ENCODE measurements at places on chromosomes 6 and 20.

- DNase-seq: no peak
These were observed 198.7 kb downstream of the TFAP2C start for GRCh38 chr20:56827763-56828162.

- no peak for DNase-seq
These were observed 122.8 kb downstream of the ALDH8A1 start for GRCh38 chr6:134826889-134827737.

- DNase-seq: no peak
These were observed 78.9 kb upstream of the HEY2 start for GRCh38 chr6:125670568-125670967.

GRCh38 chr20:45289942-45290676 lies 16.5 kb upstream of the RBPJL start:
- no peak for DNase-seq

- no peak for DNase-seq
These were observed 84.2 kb upstream of the FOXC1 start for GRCh38 chr6:1525364-1526038.

- no peak for DNase-seq
These were observed 89.7 kb upstream of the QKI start for GRCh38 chr6:163324688-163325389.

GRCh38 chr6:20481281-20481680 lies 53.0 kb upstream of the CDKAL1 start:
- DNase-seq: no peak

- no peak for DNase-seq
These were observed 150.6 kb upstream of the AGPAT4 start for GRCh38 chr6:161424421-161424820.

GRCh38 chr6:161884782-161885181 lies 610.9 kb upstream of the AGPAT4 start:
- DNase-seq: no peak

DNA sequence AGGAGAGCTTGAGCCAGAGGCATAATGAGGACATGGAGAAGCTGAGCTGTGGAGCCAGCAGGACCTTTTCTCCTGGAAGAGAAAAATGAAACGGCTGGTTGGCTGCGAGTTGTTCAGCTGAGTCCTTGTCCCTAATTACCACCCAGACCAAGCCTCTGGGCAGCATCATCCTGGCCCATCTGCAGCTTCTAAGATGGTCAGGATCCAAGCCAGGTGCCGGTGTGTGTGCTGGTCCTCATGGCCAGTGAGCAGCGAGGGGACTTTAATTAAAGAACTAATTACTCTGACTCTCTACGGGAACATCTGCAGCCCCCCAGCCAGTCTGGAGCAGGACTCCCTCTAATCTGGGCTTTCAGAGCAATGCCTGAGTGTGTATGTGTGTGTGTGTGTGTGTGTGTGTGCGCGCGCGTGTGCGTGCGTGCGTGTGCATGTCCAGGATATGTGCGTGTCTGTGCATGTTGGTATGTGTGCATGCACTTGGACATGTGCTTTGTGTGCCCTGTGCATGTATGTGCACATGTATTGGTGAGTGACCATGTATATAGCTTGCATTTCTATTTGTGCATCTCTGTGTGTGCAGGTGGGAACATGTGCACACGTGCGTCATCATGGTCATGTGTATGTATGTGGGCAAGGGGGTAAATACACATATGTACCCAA lies 173.9 kb downstream of the DHX35 start:
- no peak for DNase-seq

- no peak for DNase-seq
These were observed 35.3 kb downstream of the DLL1 start for GRCh38 chr6:170255426-170256125.

- DNase-seq: no peak
These were observed 12.1 kb downstream of the TRIM31 start for GRCh38 chr6:30100585-30101443.

GRCh38 chr6:156231026-156231765 lies 546.0 kb upstream of the ARID1B start:
- no peak for DNase-seq

DNA sequence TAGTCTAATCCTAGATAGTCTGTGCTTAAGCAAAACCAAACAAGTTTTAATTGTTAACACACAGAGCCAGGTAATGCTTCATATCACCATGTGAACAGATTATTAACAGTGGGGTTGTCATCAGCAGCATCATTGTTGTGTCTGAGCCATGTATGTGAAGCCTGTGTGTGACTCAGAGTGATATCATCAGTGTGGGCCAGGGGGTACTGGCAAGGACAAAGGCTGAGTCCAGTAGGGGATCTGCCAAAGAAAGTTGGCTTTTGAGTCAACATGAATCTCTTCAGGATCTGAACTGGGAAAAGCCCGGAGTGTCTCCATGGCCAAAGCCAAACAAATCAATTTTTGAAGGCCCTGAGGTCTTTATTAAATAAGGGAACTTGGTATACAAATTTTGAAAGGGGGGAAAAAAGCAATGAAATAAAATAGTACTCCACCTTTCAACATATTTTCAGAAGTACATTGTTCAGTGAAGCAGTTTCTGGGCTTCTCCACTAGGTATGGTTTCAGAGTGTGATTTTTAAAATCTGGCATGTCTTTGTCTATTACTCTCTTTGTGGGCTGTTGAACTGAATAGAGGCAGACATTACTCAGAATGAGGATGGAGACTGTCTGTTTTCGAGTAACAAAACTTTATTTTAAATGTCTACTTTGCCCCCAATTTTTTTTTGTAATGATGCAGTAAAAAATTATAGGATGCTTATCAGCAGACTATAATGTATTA lies 444.2 kb upstream of the JAG1 start:
- DNase-seq: no peak
